ENCODE measurements at places on chromosomes 7 and 10.

GRCh38 chr7:44466300-44467216, 23.9 kb downstream of the NUDCD3 start:
- peak; percentile 47 for DNase-seq

- no peak for DNase-seq
Measured at GRCh38 chr7:142871260-142872105, 14.1 kb downstream of the TRPV6 start.

DNA sequence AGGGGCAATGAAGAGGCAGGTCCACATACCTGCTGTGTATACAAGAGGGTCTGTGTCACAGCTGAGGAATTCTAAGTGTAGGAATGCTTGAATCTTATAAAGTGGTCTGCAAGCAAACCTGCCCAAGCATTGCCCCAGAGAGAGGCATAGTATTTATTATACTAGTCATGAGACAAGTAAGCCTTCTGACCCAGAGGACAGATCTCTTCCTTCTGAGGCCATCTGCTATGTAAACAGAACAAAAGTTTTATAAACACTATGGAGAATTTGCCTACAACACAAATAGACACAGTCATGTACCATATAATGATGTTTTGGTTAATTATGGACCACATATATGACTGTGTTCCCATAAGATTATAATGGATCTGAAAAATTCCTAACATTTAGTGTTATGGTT, 388.2 kb downstream of the NEBL start:
- DNase-seq = no peak

- DNase-seq = no peak
Measured at GRCh38 chr7:22860337-22860736, 37.7 kb upstream of the TOMM7 start.

DNA sequence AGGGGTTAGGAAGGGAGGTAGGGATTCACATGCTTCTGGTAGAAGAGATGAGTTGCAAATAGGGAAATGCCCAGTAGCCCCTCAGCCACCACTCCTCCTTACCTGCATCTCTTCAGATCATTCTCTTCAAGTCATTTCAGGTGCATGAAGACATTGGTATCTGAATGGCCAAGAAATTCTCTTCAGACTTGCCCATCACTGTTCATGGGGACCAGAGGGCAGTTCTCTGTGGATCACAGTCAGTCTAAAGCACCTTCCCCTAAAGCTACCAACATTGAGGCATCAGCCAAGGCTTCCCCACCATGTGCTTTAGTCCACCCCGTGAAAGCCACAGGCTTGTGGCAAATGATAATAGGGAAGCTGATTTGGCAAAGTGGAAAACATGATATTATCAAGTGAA, 319.4 kb upstream of the ZNF32 start:
- DNase-seq = no peak

DNA sequence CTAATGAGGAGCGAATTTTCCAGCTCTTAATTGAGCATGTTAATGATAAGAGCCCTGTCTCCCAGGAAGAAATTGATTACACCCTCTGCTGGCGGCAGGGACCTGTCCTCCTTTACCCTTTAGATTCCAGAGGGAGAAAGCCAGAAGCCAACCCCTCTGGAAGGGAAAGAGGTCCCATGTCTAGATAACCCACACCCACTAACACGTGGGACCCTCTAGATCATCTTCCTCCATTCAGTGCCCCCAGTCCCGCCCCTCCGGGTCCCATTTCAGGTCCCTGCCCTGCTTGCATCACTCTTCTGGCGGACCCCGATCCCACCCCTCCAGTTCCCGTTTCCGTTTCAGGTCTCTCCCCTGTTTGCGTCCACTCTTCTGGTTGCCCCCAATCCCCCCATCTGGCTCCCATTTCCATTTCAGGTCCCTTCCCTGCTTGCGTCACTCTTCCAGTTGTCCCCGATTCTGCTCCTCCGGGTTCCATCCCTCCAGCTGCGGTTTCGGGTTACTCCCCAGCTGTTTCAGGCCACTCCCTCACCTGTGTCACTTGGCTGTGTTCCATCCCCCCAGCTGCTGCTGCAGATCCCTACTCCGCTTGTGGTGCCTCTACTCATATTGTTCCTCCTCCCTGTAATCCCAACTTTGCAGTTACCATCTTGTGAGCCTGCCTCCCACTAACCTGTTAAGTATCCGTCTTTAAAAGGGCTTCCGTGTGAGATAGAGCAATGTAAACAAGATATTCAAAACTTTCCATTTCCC, 202.4 kb downstream of the SH2D4B start:
- DNase-seq = no peak

- no peak for DNase-seq
Measured at GRCh38 chr7:90931986-90932916, 332.0 kb upstream of the FZD1 start.

- no peak for DNase-seq
Measured at GRCh38 chr10:2680821-2681220, 386.5 kb upstream of the PFKP start.

DNA sequence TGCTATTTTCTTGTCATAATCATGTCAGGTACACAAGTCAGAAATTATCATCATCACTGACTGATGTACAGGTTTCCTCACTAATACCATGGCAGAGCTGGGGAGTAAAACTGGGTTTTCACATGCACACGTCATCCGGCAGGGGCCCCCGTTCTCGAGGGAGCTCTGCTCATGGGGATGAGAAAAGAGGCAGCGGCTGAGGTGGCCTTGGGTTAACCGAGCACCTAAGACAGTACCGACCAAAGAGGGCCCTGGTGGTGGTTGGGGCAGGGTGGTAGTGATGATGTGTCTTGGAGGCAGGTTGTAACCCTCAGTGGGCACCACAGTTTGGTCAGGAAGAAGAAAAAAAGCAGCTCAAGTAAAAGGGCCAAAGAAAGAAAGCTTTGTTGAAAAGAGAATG, 12.1 kb upstream of the TRPV6 start:
- DNase-seq = no peak

Measured in kidney tubule cell (primary cell).